ENCODE measurements at places on chromosomes 1 and 21.

- DNase-seq, result no peak
Observed at GRCh38 chr1:189962181-189962580, 515.5 kb downstream of the BRINP3 start.

GRCh38 chr1:15799004-15799867, 8.2 kb downstream of the UQCRHL start:
- DNase-seq, result peak; percentile 84

GRCh38 chr1:3453891-3454810, at the start of gene ARHGEF16:
TSS of gene ARHGEF16 (plus strand) at chr1:3454665. CDS start at chr1:3463085, 8,420 bp downstream.
- peak; percentile 32 for DNase-seq

DNA sequence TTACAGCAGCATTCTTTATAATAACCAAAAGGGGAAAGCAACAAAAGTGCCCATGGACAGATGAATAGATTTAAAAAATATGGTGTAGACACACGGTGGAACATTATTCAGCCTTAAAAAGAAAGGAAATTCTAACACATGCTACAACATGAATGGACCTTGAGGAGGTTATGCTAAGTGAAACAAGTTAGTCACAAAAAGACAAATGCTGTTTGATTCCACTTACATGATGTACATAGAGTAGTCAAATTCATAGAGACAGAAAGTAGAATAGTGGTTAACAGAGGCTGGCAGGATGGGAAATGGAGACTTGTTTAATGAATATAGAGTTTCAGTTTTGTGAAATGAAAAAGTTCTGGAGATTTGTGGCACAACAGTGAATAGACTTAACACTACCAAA, 151.4 kb downstream of the CYYR1 start:
- no peak for DNase-seq

- no peak for DNase-seq
Observed at GRCh38 chr1:184487531-184488193, 100.8 kb downstream of the C1orf21 start.

- no peak for DNase-seq
Observed at GRCh38 chr21:31659286-31659535, 282 bp upstream of the SOD1 start.
